Fibroblast of skin of left quadriceps (primary cell): ENCODE measurements at places on chromosomes 7 and 10.

DNA sequence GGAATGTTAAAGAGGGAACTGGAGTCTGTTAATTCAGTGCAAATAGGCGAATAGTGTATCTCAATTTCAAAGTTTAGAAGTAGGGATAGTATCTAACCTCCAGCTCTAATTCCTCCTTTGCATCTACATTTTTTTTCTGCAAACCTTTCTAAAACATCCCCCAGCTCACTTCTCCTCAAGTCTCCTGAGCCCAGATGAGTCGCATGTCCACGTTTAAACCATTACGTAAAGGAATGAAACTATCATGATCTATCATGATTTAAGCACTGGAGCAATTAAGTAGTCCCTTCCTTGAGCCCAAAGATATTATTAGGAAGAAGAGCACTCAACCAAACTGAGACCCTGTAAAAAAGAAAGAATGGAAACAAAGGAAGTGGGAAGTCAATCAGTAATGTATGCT, 29.9 kb downstream of the GPR22 start:
- peak; percentile 17 for DNase-seq

DNA sequence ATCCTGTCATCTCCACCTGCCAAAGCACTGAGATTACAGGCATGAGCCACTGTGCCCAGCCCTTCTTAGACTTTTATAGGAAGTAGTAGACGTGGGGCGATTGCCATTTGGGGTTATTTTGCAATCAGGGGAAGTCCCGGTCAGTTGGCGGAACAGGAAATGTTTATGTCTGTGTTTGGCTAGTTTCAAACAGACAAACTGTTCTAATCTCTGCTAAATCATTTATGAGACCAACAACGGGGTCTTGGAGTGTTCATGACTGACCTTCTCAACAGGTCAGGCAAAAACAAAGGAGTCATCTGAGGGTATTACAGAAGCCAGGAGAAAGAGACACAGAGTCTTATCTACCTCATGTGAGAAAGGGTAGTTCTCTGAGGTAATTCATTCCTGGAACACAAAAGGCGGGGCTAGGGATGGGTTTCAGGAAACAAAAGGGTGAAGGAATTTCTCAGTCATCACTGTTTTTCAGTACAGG, 6.6 kb upstream of the TPK1 start:
- DNase-seq, result no peak

- DNase-seq, result peak; percentile 21
Measured at GRCh38 chr7:1742555-1743303, 72.7 kb downstream of the ELFN1 start.

DNA sequence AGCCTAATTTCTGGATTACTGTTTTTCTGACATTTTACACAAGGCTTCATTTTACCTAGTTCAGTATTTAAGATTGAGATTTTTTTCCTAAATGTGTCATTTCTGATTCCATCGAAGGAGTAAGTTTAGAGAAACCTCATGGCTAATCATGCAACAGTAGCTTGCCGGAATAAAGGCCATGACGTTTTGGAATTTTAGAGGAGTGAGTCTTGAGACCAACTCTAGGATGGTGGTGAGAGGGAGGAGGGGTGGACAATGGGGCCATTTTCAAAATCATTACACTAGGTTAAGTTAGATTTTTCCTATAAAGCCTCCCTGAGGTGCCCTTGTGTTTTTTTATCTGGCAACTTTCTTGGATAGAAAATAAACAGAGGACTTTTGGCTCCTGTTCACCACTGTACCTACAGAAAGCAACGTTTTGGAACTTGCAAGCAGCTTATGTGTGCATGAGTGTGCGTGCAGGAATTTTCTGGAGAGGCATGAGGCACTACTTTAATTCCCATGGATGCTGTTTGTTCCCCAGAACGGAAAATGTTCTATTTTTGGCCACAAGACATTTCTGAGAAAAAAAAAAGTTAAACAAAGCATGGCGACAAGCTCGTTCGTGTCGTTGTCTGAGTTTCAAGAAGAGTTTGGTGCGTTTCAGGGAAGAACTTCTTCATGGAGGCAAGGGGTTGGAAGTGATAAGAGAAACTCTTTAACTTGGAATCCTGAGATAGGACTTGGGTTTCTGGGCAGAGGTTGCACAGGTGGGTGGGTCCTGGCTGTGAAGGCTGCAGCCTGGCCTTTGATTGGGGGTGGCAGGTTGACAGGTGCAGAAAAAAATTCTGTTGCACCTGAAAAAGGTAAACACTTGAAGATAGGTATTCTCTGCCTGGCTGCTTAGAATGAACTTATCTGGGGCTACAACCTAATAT, 178.1 kb downstream of the PTEN start:
- DNase-seq, result no peak

- DNase-seq, result no peak
Measured at GRCh38 chr7:70883750-70884439, 248.0 kb upstream of the GALNT17 start.

DNA sequence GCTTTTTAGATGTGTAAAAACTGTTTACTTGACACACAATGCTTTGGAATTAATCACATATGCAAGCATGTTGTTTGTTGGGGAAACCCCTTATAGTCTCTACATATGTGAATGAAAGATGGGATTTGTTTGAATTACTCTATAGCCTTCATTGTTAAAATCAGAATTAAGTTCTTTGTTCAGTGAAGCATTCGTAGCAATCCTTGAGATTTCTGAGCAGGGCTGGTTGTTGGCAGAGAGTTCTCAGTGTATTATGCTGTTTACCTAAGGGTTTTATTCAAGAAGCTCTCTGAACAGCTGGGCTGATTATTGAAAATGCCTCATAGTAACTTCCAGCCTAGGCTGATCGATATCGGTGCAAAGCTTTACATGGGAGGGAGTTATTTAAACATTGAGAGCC, 190.9 kb downstream of the VTI1A start:
- DNase-seq, result no peak

GRCh38 chr7:66454600-66455225, 174.0 kb upstream of the KCTD7 start:
- no peak for DNase-seq

GRCh38 chr10:62459072-62459471, 84.9 kb downstream of the ZNF365 start:
- peak; percentile 80 for DNase-seq

GRCh38 chr10:68135362-68135761, 26.1 kb downstream of the MYPN start:
- DNase-seq, result no peak

- DNase-seq, result no peak
Measured at GRCh38 chr7:129952086-129952652, 591 bp downstream of the UBE2H start.

DNA sequence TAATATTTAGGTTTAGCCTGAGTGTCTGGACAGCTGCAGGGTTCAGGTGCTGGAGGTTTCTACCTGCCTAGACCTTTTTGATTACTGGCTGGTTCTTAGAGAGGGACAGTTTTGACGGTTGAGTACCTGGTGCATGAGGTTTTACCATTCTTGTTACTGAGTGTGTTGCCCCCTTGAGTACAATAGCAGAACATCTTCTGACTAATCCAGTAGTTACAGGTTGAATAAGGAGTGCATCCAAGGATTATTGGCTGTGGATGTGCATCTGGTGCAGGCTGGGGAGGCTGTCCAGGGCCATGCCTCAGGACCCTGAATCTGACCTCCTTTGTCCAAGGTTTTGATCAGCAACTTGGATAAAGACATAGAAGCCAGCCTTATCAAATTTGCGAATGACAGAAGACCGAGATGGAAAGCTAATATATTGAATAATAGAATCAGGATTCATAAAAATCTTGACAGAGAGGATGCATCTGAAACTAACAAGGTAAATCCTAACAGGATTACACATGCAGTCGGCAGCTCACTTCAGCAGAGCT, 23.1 kb downstream of the PLPP4 start:
- no peak for DNase-seq

DNA sequence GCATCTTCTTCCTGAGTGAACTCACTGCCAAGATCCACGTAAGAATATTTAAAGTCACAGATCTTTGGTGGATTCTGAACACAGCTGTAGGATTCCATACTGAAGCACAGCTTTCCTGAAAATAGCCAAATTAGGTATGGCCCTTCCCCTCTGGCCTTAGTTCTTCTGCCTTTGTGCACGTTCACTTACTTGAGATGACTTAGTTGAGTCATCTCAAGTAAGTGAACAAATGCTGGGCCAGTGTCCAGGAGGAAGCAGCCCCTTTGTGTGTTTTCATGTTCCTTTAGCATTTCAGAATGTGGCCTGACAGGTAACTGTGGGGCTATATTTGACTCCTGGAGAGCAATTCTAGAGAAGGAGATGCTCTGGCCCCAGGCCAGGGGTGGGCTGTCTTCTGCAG, 51.5 kb downstream of the CCNY start:
- DNase-seq, result no peak
